ENCODE measurements at places on chromosomes 11 and 22. TPM values are rescaled to one million over a fixed set of nuclear protein-coding genes. Genes with fewer than 3 reads are reported as not detected.

DNA sequence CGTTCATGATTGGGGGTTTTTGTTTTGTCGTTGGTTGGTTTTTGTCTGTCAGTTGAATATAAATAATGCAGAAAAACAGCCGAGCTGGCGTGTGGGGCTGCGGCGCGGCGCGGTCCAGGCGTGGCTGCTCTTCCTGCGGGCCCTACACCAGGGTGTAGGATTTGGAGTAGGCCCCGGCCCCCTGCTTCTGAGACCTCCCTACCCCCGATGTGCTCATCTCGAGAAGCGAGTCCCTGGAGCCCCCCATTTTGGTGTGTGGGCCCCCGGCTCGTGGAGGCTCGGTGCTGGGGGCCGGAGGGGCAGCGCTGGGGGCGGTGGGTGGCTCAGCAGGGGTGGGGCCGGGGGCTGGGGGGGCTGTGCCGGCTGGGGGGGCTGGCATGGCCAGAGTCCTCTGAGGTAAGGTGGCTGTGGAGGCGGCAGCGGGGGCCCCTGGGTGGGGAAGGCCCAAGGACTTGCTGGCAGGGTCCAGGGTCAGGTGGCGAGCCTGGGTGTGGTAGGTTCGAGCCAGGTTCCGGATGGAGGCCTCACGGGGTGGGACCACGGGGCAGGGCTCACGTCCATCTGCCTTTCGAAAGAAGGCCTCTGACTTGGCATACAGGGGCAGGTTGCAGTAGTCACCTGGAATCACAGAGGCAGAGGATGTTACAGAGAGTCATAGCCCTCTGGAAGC, 100.7 kb downstream of the CEP164 start:
- no peak for DNase-seq

Gene MIOX
- total RNA-seq, result not detected

DNA sequence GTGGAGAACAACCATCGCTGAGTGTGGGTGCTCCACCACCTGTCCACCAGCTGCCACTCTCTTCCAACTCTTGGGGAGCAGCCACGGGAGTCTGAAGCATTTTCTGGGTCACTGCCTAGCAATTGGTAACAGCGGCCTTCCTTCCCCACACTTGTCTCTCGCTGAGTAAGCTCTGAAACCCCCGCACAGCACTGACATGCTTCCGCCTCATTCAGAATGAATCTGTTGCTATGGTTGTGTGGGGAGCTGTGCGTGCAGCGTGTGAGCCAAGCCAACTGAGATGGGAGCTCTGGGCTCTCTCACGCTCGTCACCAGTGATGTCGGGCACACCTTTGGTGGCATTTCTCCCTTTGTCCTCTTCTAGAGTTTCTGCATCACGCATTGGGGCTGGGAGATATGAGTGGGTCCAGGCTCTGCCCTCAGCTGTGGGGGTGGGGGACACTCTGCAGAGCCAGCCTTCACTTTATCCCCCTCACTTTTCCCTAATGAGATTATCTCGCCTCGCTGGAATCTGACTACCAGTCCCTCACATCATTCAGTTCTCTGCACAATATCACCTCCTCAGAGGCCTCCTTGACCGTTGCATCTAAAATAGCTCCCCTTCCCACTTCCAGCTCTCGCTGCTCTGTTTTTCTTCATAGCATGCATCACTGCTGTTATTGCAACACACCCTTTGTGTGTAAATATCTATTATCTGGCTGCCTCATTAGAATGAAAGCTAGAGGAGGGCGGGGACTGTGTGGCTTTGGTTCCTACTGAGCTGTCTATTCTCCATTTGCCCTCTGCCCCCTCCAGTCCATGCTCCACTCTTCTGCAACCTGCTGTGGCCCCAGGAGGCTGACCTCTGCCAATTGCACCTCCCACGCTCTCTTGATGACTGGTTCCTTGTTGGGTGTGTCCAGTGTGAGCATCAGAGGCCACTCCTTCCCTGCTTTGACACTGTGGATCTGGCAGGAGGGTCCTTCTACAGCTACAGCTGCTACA, 569.9 kb upstream of the CADM1 start:
- peak; percentile 37 for DNase-seq

Gene SCUBE2
- total RNA-seq, result 8.4 TPM

DNA sequence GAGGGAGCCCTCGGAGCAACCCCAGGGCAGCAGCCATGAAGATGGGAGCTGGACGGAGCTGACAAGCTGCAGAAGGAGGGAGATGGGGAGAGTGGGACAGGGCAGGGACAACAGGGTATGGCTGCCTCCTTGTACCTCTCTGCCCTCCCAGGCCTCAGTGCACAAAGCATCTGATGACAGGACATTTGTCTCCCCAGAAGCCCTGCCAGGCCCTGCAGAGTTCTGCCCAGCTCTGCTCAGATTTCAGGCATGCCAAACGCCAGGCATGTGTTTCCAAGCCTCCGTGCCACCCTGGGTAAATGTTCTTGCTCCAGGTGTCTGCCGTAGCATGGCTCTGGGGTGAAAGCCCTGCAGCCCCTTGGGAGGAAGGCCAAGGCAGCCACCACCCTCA, 1.1 kb upstream of the IFITM10 start:
- DNase-seq, result peak; percentile 61

Gene C11orf86
- total RNA-seq, result not detected

Gene LRRC32
- 2.0 TPM for total RNA-seq

DNA sequence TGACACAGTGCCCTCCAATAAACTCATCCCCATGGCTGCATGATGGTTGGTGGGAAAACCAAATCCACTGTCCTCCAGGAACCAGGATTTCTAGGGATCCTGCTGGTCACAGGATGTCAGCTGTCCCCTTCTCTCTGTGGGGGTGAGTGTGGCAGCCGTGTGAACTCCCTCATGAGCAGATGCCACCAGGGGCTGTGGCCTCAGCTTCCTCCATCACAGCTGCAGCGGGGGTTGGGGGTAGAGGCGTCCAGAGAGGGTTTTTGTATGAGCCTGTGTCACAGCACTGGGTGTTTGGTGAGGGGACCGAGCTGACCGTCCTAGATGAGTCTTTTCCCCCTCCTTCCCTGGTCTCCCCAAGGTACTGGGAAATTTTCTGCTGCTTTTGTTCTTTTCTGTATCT, 26.4 kb downstream of the IGLL5 start:
- peak; percentile 32 for DNase-seq

Gene GSTT4
- not detected for total RNA-seq

- DNase-seq, result no peak
These were observed 58.4 kb downstream of the ABTB2 start for GRCh38 chr11:34299284-34299972.

DNA sequence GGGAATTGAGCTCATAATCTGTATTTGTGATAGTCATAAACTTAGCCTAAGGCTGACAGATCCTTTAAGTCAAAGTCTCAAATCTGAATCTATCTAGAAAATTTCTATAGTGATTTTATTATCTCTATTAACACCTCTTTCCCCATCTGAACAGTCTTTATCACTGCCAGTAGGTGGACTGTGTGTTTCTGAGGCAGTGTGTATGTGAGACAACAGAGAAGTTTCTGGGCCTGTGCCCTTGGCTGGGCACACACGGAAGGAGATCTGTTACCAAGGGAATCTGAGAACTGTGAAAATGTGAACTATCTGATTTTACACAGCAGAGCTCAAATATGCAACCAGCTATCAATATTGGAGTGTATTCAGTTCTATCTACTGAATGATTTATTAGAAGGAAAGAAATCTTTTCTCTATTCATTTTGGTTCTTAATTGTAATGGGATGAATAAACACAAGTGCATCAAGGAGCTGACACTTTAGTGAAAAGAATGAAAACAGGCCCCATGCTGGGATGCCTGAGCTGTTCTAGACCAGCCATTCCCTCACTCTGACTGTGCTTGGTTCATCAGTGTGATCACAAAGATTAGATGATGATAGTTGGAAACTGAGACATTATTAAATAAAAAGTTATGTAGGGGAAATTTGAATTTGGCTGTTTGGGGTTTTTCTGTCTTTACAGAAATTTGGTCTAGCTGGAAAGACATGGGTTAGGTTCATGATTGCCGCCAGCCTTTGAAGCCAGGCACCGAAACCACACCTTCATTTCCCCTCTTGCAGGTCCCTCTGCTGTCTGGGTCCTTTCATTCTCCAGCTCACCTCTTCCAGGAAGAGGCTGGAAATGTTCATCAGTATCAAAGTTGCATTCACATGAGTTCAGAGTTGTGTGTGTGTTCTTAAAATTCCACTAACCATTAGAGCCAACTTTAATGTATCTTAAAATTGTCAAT, 68.1 kb downstream of the LIF start:
- DNase-seq, result no peak

DNA sequence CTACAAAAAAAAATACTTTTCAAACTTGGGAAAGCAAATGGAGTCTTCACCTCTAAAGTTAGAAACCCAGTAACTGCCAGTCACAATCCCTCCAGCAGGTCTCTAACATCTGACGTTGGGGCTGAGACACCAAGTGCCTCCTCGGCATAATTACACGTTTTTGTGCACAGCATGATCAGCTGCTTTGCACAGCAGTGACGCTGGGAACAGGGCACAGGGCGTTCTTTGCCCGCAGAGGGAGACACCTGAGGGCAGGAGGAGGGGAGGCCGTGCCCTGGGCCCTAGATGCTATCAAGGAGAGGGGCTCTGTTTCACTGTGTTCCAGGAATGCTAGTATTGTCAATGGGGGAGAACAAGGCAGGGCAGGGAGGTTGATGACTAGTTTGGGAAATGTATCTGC, 120.1 kb downstream of the PARVA start:
- no peak for DNase-seq

GRCh38 chr11:117281159-117281558, 10.0 kb upstream of the BACE1-AS start:
- peak; percentile 76 for DNase-seq

DNA sequence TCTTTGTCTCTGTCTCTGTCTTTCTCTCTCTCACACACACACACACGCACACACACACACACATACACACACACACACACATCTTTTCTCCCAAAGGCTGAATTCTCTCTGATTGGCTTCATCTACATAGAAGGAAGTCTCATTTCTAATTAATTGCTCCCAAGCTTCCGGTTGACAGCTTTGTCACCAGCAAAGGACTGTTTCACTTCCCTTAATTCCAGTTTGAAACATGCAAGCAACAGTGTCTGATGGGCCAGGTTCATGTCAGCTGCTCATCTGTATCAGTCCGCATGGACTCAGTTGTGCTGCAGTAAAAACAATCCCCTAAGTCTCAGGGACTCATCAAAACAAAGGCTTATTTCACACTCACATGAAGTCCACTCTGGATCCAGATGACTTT, 16.2 kb upstream of the PVALB start:
- DNase-seq, result no peak

DNA sequence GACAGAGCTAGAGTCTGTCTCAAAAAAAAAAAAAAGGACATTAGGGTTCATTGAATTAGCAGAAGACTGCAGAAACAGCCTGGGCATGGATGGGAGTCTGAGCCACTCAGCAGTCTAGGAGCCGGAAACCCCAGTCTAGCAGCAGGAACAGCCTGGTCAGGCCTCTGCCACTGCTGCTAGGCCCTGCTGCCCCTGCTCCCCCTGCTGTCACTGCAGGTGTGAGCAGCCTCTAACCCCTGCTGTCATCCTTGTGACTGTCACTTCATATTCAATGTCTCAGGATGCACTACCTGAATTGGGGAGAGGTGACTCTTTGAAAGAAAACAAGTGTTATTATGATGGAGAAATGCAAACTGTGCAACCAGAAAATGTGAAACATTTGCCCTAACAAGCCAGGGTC, 7.0 kb upstream of the DDX17 start:
- no peak for DNase-seq
